ENCODE measurements at places on chromosomes 2 and 18.

GRCh38 chr2:229422063-229422462 lies 151.0 kb upstream of the PID1 start:
- no peak for DNase-seq
- H3K4me3 ChIP-seq = no peak overlapping the region
- no peak overlapping the region for H3K27ac ChIP-seq
- no peaks in the 10 kb centered on the region for H3K4me1 ChIP-seq

GRCh38 chr2:46813020-46813415 lies 102.6 kb downstream of the MCFD2 start:
- H3K4me1 ChIP-seq = no peaks in the 10 kb centered on the region
- peaks cover 31% of the 10 kb centered on the region for H3K27me3 ChIP-seq
- no peaks in the 10 kb centered on the region for H3K36me3 ChIP-seq
- no peak overlapping the region for H3K27ac ChIP-seq
- no peak overlapping the region for H3K4me3 ChIP-seq
- DNase-seq = no peak

GRCh38 chr2:147789720-147790119 lies 55.1 kb upstream of the ACVR2A start:
- no peaks in the 10 kb centered on the region for H3K27me3 ChIP-seq
- H3K4me1 ChIP-seq = peaks cover 2% of the 10 kb centered on the region
- no peak overlapping the region for H3K4me3 ChIP-seq
- no peak for DNase-seq
- H3K36me3 ChIP-seq = no peaks in the 10 kb centered on the region

DNA sequence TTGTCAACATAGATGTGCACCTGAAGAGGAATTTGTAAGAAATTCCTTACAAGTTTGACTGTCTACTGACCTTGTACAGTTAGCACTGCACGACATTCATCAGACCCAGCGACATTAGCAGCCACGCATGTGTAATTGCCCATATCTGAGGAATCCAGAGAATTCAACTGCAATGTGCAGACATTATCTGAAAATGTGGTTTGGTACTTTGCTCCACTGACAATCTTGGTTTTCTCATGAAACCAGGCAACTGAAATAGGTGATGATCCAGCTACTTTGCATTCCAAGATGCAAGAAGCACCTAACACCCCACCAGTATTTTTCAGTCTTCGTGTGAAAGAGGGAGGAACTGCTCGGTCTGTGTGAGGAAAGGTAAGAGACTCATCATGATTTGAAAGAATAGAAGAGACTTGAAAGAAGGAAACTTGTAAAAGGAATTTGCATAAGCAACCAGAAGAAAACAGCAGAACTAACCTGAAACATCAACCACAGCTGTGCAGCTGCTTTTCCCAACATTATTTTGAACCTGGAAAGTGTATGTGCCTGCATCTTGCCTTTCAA lies 83.4 kb downstream of the TTN start:
- no peaks in the 10 kb centered on the region for H3K27me3 ChIP-seq
- no peak for DNase-seq
- H3K36me3 ChIP-seq = no peaks in the 10 kb centered on the region
- H3K27ac ChIP-seq = no peak overlapping the region

DNA sequence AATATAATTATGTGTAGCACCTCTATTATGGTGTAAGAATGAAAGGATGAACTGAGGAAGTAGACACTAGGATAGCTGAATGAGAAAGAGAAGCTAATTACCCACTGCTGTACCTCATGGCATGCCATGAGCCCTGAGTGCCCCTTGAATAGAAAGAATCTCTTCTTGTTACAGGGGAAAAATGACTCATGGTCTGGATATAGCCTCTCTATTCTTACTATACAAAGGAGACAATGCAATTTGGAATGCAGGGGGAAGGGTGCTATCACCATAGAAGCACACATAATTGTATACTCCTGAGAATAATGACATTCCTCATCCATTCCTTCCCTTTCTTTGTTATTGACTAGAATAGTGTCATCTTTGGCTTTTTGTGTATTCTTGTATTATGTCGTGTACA lies 385.2 kb downstream of the CDH7 start:
- no peak overlapping the region for H3K4me3 ChIP-seq
- H3K27me3 ChIP-seq = no peaks in the 10 kb centered on the region
- H3K4me1 ChIP-seq = no peaks in the 10 kb centered on the region
- H3K36me3 ChIP-seq = no peaks in the 10 kb centered on the region
- no peak overlapping the region for H3K27ac ChIP-seq
- DNase-seq = no peak

- H3K27me3 ChIP-seq = peaks cover 66% of the 10 kb centered on the region
- peaks cover 10% of the 10 kb centered on the region for H3K4me1 ChIP-seq
- no peak overlapping the region for H3K27ac ChIP-seq
- peaks cover 1% of the 10 kb centered on the region for H3K36me3 ChIP-seq
- no peak overlapping the region for H3K4me3 ChIP-seq
Measured at GRCh38 chr2:232927793-232928550, 57.9 kb downstream of the SNORC start.

DNA sequence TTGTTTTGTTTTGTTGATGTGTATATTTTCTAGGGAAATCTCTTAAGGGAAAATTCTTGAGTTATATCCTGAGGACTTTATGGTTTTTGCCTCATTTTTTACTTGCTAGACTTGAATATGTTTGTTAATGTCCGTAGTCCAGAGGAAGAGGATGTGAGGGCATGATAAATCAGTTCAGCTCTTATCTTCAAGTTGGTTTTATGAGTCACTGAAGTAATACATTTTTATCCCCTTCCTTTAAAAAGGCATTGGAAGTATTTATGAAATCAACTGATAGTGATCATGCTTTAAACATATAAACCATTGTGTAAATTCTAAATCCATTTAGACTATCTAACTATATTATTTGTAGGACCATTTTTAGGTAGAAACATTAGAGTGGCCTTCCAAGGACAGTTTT lies 43.9 kb upstream of the CYBRD1 start:
- peaks cover 10% of the 10 kb centered on the region for H3K4me1 ChIP-seq
- H3K4me3 ChIP-seq = no peak overlapping the region
- H3K27me3 ChIP-seq = no peaks in the 10 kb centered on the region
- H3K36me3 ChIP-seq = peaks cover 34% of the 10 kb centered on the region
- no peak for DNase-seq

DNA sequence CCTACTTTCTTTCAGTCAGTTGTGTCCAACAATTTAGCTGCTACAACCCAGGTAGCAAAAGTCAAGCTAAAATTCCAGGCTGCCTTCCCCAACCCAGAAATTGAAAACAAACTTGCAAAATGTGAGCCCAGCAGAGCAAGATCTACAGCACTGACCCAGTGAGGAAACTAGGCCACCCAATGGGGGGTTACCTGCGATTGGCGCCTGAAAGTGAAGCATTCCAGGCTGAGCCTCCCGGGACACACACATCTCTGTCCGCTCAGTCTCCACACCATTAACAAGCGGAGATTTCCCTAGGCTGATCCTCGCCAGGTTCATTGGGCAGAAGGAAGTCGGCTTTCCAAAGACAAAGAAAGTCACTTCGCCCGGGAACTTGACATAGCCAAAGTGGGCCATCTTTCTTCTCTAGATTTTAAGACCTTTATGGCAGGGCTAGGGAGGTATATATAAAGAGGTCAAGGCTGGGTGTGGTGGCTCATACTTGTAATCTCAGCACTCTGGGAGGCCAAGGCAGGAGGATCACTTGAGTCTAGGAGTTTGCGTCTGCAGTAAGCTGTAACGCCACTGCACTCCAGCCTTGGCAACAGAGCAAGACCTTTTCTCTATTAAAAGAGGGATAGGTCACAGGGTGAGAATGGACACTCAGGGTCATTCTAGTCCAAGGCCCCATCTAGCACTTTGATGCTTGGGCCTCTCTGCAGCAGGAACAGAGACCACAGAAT lies 53.6 kb downstream of the TTC32 start:
- no peaks in the 10 kb centered on the region for H3K4me1 ChIP-seq
- no peak overlapping the region for H3K27ac ChIP-seq
- peaks cover 5% of the 10 kb centered on the region for H3K27me3 ChIP-seq

DNA sequence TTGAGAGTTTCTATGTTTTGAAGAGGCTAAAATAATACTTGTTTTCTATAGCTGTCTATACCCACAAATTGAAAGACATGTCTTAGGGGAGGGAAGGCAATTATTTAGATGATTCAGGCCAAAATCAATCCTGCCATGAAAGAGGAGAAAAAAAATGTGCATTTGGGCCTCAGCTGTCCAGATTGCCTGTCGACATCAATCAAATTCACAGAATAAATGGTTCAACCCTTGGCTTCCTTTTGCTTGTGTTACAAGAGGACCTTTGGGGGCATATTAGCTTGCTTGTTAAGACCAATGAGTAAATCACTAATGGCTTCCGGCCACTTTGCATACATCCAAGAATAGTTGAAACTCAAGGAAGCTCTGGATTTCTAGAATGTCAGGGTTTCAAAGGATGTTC lies 900.8 kb upstream of the CELF4 start:
- no peak overlapping the region for H3K27ac ChIP-seq
- H3K27me3 ChIP-seq = no peaks in the 10 kb centered on the region
- no peaks in the 10 kb centered on the region for H3K36me3 ChIP-seq
- no peaks in the 10 kb centered on the region for H3K4me1 ChIP-seq
- H3K4me3 ChIP-seq = no peak overlapping the region
- DNase-seq = no peak

- no peaks in the 10 kb centered on the region for H3K27me3 ChIP-seq
- H3K27ac ChIP-seq = no peak overlapping the region
- H3K4me1 ChIP-seq = no peaks in the 10 kb centered on the region
Measured at GRCh38 chr2:211816754-211817153, 721.8 kb downstream of the ERBB4 start.

DNA sequence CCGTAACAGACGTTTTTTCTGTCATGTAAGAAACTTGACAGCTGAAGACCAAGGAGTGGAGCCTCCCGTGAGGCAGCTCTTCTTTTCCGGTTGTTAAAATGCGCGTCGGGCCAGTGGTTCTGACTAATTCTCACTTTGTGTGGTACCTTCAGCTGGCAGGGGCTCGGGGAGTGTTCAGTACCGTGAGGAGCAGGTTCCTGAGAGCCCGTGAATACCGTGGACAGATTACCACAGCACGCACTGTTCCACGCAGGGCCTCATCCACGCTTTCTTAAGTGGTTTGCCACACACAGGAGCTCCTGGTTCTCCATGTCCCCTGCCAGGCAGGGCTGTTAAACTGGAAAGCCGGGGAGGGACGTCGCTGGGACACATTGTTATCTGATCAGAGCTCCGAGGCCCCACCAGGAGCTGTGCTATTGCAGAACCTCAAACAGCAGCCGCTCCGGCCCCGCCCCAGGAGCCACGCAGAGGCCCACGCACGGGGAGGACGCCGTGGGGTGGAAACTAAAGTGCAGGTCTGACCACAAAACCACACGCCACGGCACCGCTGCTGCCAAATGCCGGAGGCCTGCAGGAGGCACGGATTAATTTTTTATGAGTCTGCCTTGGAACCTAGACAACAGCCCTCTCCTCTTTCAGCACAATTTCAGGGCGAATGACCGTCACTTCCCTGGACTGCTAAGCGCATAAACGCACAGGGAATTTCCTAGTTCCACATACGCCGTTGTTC lies 43.3 kb downstream of the NFATC1 start:
- H3K4me1 ChIP-seq = peaks cover 15% of the 10 kb centered on the region
- DNase-seq = no peak
- no peak overlapping the region for H3K4me3 ChIP-seq
- no peak overlapping the region for H3K27ac ChIP-seq

DNA sequence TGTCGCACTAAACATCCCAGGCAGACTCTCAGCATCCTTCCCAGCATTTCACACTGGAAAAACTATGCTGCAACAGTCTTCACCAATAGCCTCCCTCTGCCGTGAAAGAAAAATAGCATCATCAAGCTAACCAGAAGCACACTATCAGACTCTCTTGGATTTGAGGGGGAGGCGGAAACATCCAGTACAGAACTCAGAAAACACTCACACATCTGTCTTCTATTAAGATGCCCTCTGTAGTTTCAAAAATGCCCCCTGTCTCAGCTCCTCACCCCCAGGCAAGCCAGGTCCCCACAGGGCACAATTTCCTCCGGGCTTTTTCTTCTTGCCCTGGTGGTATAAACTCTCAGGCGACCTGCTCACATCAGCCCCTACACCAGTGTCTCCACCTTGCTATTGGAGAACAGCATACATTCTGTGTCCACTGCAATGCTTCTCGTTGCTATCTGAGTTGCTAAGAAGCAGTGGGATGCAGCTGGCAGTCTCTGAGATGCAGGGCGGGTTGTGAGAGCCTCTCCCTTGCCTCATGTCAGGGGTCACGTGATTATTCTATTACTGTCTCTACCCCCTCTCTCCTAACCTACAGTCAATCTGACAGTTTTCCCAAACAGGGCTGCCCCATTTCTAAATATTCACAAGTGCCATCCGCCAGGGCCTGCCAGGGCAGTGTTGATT lies 189.9 kb downstream of the INO80D start:
- H3K4me1 ChIP-seq = no peaks in the 10 kb centered on the region
- no peak for DNase-seq
- no peak overlapping the region for H3K27ac ChIP-seq
- no peaks in the 10 kb centered on the region for H3K36me3 ChIP-seq

GRCh38 chr2:15674637-15675455 lies 83.2 kb downstream of the DDX1 start:
- DNase-seq = no peak
- no peak overlapping the region for H3K4me3 ChIP-seq
- no peak overlapping the region for H3K27ac ChIP-seq
- no peaks in the 10 kb centered on the region for H3K36me3 ChIP-seq
- H3K27me3 ChIP-seq = peaks cover 6% of the 10 kb centered on the region

- H3K36me3 ChIP-seq = no peaks in the 10 kb centered on the region
- DNase-seq = no peak
- peaks cover 8% of the 10 kb centered on the region for H3K4me1 ChIP-seq
Measured at GRCh38 chr2:157592948-157593347, 35.7 kb downstream of the ACVR1C start.

- peaks cover 11% of the 10 kb centered on the region for H3K27me3 ChIP-seq
- peak; percentile 43 for DNase-seq
- H3K36me3 ChIP-seq = no peaks in the 10 kb centered on the region
- H3K4me3 ChIP-seq = no peak within 1 kb of the TSS
- H3K4me1 ChIP-seq = no peaks in the 10 kb centered on the region
Measured at GRCh38 chr2:206642075-206643025, at the start of gene FAM237A. Gene FAM237A, plus strand, starts transcription at chr2:206642487. Its CDS starts 1,750 bp downstream, at chr2:206644237.

DNA sequence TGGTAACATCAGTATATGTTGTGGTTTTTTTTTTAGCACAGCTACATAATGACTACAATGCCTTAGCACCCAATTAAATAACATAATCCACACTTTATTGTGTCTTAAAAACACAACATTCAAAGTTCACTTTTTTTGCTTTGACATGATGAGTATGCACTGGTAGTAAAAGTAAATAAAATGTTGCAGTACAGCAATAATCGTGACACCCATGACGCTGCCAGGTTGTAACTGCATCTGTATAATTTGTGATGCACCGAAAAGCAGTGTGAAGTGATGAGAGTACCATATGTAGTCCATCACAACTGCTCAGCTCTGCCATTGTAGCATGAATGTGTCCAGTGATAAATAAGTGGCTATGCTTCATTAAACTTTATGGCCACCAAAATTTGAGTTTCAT lies 15.7 kb downstream of the PPP1CB start:
- DNase-seq = no peak
- H3K27ac ChIP-seq = no peak overlapping the region
- H3K27me3 ChIP-seq = no peaks in the 10 kb centered on the region
- peaks cover 26% of the 10 kb centered on the region for H3K4me1 ChIP-seq

GRCh38 chr2:191980483-191980882 lies 133.6 kb upstream of the CAVIN2 start:
- no peaks in the 10 kb centered on the region for H3K36me3 ChIP-seq
- no peak for DNase-seq
- no peak overlapping the region for H3K27ac ChIP-seq
- no peaks in the 10 kb centered on the region for H3K4me1 ChIP-seq
